Activated B cell treated with CpG ODN at 0.5 μM for 24 hours (primary cell): ENCODE measurements at places on chromosomes 3 and 15. TPM values are rescaled to one million over a fixed set of nuclear protein-coding genes. Genes with fewer than 3 reads are reported as not detected.

- H3K36me3 ChIP-seq, result no peaks in the 10 kb centered on the region
- no peaks in the 10 kb centered on the region for H3K27me3 ChIP-seq
- no peak overlapping the region for H3K27ac ChIP-seq
- no peaks in the 10 kb centered on the region for H3K4me1 ChIP-seq
- H3K4me3 ChIP-seq, result no peak overlapping the region
Measured at GRCh38 chr3:171192176-171192854, 165.8 kb upstream of the SLC2A2 start.

DNA sequence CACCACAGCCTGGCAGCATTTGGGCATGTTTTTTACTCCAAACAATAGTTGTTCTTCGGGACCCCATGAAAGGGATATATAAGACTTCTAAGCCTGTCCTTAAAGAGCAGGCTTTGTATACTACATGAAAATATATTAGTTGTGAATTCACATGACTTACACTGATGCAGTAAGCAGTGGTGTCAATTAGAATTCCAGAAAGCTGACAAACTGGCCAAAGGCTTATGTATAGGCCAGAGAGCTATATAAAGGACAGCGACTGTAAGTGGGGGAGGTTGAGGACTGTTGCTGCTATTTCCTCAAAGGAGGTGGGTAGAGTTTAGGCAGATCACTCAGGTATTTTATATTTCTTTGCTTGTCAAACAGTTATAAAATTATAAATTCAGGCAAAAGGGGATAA lies 24.8 kb downstream of the KPNA4 start:
- no peak for DNase-seq
- H3K27me3 ChIP-seq, result no peaks in the 10 kb centered on the region
- peaks cover 36% of the 10 kb centered on the region for H3K4me1 ChIP-seq
- H3K4me3 ChIP-seq, result no peak overlapping the region
- no peak overlapping the region for H3K27ac ChIP-seq

DNA sequence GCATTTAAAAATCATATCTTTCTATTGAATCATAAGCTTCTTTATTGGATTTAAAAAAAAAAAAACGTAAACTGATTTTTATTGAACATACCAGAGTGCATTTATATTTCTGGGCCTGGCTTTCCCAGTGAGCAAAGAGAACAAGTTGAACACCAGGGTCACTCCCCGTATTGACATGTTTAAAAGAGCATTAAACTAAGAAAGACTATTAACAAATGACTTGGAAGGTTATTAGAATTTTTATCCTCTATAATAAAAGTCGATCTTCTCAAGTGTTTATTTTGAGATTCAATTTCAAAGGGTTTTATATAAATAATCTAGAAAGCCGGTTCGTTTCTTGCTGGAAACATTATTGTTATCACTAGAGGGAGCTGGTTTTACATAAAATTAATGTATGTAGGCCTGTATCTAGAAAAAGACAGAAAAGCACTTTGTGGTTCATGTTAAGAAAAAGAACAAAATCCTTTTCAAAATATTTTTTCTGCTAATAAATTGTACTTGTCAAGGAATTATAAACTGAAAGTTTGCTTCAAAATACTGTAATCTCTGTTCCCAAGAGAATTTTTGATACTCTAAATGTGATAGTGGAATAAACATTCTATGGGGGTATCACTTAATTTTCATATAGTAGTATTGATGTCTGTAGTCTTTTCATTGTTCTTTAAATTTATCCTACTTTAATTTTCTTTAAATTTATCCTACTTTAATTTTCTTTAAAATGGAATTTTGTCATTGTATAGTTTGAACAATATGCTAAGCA lies 321.8 kb upstream of the MME start:
- H3K36me3 ChIP-seq, result no peaks in the 10 kb centered on the region
- DNase-seq, result no peak
- H3K4me1 ChIP-seq, result no peaks in the 10 kb centered on the region
- H3K27me3 ChIP-seq, result no peaks in the 10 kb centered on the region
- no peak overlapping the region for H3K27ac ChIP-seq
- H3K4me3 ChIP-seq, result no peak overlapping the region

B2M gene
- 3,396 and 3,707 TPM in 2 replicates for total RNA-seq

DNA sequence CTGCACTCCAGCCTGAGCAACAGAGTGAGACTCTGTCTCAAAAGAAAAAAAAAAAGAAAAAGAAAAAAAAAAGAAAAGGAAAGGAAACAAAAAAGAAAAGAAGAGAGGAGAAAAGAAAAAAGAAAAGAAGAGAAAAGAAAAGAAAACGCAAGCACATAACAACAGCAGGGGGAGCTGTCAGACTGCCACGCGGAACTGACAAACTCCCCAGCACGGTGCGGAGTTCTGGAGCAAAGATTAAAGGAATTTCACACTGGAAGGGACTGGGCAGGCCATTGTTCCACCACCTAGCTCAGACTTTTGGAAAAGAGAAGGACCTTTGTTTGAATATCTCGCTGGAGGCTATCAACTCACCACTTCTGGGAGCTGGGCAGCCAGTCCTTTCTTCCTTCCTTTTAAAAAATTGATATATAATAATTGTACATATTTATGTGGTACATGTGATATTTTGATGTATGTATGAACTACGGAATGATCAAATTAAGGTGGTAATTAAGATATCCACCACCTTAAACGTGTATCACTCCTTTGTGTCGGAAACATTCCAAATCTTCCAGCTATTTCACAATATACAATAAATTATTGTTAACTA lies 40.5 kb downstream of the DPPA2 start:
- no peak overlapping the region for H3K27ac ChIP-seq
- H3K4me1 ChIP-seq, result no peaks in the 10 kb centered on the region
- no peak for DNase-seq
- no peaks in the 10 kb centered on the region for H3K36me3 ChIP-seq
- no peaks in the 10 kb centered on the region for H3K27me3 ChIP-seq
- no peak overlapping the region for H3K4me3 ChIP-seq

AADACL2 gene
- total RNA-seq, result not detected in 2 replicates

GRCh38 chr3:10972072-10972782 lies 20.3 kb upstream of the SLC6A1 start:
- H3K27me3 ChIP-seq, result peaks cover 11% of the 10 kb centered on the region
- no peak for DNase-seq
- no peak overlapping the region for H3K27ac ChIP-seq
- H3K4me1 ChIP-seq, result no peaks in the 10 kb centered on the region
- no peak overlapping the region for H3K4me3 ChIP-seq

DNA sequence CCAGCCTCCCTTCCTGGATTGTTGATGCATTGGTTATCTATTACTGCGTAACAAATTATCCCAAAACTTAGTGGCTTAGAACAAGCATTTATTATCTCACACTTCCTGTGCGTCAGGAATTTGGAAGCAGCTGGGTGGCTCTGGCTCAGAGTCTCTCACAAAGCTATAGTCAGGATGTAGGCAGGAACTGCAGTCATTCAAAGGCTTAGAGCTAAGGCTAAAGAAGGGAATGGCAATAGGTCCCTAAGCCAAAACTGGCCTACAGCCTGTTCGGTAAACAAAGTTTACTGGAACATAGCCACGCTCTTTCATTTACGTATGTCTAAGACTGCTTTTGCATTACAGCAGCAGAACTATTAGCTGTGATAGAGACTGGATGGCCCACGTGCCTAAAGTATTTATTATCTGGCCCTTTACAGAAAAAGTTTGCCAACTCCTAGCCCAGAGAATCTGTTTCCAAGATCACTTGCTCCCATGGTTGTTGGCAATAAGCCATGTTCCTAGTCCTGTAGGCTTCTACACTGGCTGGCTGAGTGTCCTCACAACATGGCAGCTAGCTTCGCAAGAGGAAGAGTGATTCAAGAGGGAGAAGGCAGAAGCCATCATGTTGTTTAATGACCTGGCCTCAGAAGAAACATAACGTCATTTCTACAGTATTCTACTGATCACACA lies 132.4 kb downstream of the SNRK start:
- H3K4me1 ChIP-seq, result no peaks in the 10 kb centered on the region
- H3K27ac ChIP-seq, result no peak overlapping the region
- no peaks in the 10 kb centered on the region for H3K27me3 ChIP-seq
- no peak overlapping the region for H3K4me3 ChIP-seq
- no peaks in the 10 kb centered on the region for H3K36me3 ChIP-seq

DNA sequence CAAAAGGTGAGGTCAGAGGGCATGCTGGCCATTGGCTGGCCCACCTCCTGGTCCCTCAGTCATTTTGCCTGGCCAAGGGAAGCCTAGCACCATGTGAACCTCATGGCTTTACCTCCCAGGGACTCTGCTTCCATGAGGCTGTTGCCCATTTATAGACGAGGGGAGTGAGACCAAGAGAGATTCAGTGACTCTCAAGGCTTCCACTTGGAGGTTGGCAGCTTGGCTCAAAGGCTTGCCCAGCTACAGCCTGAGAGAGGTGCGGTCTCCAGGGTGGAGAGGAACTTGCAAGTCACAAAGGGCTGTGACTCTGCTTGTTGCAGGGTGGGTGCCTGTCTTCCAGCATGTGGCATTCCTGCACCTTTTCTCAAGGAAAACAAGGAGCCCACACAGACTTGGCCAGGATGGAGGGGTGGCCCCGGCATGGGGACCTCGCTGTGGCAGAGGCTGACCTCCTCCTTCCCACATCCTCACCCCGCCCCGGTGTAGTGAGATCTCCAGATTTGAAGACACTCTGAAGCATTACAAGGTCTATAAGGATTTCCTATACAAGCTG lies 24.5 kb downstream of the CFAP100 start:
- H3K4me3 ChIP-seq, result no peak overlapping the region
- peaks cover 11% of the 10 kb centered on the region for H3K27me3 ChIP-seq
- no peak for DNase-seq
- no peaks in the 10 kb centered on the region for H3K36me3 ChIP-seq

- peaks cover 4% of the 10 kb centered on the region for H3K27me3 ChIP-seq
- H3K27ac ChIP-seq, result no peak overlapping the region
- no peaks in the 10 kb centered on the region for H3K36me3 ChIP-seq
- no peak for DNase-seq
- peaks cover 4% of the 10 kb centered on the region for H3K4me1 ChIP-seq
- no peak overlapping the region for H3K4me3 ChIP-seq
Measured at GRCh38 chr3:101533603-101533968, 20.6 kb upstream of the SENP7 start.

DNA sequence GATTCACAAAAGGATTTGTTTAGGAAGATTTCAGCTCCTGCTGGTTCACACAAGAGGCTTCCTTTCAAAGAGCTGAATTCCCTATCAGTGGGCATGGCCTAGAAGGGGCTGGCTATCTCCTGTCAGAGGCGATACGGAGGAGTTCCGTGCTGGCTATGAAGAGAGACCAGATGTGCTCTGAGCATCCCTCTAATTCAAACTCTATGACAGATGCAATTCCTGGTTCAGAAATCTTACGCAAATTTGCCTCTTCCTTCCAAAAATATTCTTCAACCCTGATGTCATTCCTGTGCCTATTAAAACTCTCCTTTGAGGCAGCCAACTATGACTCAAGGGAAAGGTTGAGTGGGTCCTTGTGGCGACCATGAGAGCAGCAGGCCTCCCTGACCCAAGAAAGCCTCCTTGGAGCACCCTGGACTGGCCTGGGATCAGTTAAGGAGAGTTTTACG lies 139.3 kb upstream of the HES1 start:
- H3K4me3 ChIP-seq, result no peak overlapping the region
- DNase-seq, result no peak

DNA sequence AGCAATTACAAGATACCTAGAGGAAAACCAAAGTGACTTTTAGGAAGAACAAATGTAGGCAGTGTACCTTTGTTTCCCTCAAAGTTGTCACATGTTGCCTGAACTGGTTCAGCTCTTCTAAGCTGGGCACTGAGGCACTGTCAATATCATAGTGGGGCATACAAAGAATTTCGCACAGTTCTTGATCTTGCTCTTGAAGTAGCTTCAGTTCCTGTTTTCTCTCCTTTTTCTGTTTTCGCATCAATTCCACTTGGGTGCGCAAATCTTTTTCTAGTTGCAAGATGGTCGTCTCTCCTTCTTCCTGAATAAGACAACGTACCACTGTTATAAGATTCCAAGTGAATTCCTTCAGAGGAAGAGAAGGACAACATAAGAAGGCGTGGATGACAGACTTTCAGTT lies 12.7 kb downstream of the PRC1 start:
- DNase-seq, result no peak
- peaks cover 4% of the 10 kb centered on the region for H3K36me3 ChIP-seq
- H3K4me1 ChIP-seq, result peaks cover 28% of the 10 kb centered on the region

CNTN3 gene
- not detected in 2 replicates for total RNA-seq

DNA sequence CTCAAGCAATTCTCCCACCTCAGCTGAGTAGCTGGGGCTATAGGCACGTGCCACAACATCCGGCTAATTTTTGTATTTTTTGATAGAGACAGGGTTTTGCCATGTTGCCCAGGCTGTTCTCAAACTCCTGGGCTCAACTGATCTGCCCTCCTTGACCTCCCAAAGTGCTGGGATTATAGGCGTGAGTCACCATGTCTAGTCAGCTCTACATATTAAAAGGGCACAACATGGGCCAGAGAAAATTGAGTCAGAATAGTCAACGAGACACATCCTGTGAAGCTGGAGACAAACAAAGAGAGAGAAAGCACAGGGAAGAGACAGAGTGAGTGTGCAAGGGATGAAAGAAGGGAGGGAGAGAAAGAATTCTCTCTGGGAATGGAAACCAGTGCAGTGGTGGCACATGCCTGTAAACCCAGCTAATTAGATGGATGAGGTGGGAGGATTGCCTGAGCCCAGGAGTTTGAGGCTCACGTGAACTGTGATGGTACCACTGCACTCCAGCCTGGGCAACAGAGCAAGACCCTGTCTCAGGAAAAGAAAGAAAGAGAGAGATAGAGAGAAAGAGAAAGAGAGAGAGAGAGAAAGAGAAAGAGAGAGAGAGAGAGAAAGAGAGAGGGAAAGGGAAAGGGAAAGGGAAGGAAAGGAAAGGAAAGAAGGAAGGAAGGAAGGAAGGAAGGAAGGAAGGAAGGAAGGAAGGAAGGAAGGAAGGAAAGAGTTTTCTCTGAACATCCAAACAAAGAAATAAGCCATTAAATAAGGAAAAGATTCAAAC lies 107.2 kb upstream of the SLC25A36 start:
- no peaks in the 10 kb centered on the region for H3K36me3 ChIP-seq
- H3K27me3 ChIP-seq, result peaks cover 3% of the 10 kb centered on the region
- no peak for DNase-seq

DNA sequence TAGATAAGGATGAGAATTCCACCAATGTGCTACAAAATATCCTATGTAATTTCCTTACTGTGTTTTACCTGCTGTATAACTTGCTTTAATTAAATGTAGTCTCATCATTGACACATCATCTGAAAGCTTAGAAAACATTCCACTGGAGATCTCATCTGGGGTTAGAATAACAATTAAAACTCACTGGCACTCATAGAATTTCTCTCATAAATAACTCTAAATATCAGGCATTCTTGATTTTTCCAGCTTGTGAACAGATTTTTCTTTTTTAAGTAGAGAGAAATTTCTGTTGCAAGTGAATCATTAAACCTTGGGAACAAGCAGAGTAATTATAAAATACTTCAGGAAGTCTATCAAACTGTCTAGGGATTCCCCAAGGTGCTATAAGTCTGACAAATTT lies 843.8 kb downstream of the NAALADL2 start:
- no peaks in the 10 kb centered on the region for H3K36me3 ChIP-seq
- H3K4me3 ChIP-seq, result no peak overlapping the region
- DNase-seq, result no peak

DNA sequence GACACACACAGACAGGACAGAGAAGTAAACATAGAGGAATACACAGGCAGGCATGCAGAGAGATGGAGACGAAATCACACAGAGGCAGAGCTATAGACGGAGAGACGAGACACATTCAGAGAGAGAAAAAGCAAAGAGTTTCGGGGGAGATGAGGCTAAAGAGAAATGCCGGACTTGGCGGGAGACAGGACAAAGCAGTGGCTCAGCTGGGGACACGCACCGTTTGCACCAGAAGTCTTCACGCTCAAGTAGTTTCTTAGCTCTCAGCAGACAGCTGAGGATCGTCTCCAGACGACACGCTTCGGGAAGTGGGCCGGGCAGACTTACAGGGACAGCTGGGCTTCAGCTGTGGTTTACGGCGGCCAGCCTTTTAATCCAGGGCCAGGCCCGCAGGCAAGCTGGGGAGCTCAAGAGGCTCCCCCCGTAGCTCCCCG lies 56.2 kb upstream of the DLG1 start:
- H3K27me3 ChIP-seq, result peaks cover 20% of the 10 kb centered on the region
- DNase-seq, result no peak
- no peak overlapping the region for H3K27ac ChIP-seq
- no peaks in the 10 kb centered on the region for H3K4me1 ChIP-seq
